Osteoblast (primary cell): ENCODE measurements at places on chromosomes 4 and X. TPM values are rescaled to one million over a fixed set of nuclear protein-coding genes. Genes with fewer than 3 reads are reported as not detected.

DNA sequence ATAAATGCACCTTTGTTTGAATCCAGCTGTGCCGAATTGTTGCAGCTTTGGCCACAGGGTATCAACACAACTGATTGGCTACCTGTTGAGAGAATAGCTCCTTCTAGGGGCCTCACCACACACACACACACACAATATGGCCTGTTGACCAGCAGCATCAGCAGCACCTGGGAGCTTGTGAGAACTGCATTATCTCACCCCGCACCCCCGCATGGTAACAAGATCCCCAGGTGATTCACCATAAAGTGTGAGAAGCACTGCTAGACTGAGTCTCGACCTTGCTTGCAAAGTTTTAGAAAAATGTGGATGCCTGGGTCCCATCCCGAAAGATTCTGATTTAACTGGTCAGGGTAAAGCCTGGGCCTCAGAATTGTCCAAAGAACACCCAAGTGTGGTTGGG lies 176.9 kb upstream of the PRPS2 start:
- DNase-seq: no peak

- DNase-seq: no peak
These were observed 287.7 kb upstream of the EMCN start for GRCh38 chr4:100805538-100805937.

DNA sequence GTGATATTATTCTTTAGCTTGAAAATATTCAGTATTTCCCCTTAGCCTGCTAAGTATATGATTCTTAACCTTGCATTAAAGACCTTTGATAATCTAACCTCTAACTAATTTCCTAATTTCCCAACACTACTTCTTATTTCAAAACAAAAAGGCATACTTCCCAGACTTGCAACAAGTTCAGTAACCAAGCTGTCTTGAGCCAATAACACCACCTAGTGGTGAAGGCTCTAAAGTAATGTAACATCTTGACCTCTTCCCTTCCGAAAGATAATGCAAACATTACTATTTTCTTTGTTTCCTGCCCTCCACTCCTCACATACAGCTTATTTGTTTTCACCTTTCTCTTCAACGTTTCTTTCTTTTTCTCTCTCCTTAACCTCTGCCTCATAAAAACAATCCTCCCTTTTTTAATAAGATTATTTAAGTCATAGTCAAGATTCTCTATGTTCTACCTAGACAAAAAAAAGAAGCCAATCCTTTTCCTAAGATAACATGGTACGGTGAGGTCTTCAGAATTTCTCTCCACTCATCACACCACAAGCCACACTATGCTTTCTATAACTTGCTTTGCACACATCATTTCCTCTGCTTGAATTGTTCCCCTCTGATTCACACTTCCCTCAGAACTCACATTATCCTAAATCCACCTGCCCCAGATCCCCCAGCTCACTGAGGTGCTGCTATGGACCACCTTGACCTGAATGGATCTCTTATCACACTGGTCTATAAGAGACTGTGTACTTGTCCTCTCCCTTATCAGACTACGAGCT lies 3.5 kb downstream of the FAT1 start:
- DNase-seq: no peak

The MAP7D3 gene
- total RNA-seq: 19.2 and 23.6 TPM in 2 replicates

The NDNF gene
- 9.8 and 11.5 TPM in 2 replicates for total RNA-seq

The SPACA5 gene
- total RNA-seq: not detected in 2 replicates

The GPR143 gene
- total RNA-seq: not detected in 2 replicates
